ENCODE measurements at places on chromosomes 16 and 17.
A peak's percentile ranks its signal among the peaks of the same experiment; 100 is the strongest.

DNA sequence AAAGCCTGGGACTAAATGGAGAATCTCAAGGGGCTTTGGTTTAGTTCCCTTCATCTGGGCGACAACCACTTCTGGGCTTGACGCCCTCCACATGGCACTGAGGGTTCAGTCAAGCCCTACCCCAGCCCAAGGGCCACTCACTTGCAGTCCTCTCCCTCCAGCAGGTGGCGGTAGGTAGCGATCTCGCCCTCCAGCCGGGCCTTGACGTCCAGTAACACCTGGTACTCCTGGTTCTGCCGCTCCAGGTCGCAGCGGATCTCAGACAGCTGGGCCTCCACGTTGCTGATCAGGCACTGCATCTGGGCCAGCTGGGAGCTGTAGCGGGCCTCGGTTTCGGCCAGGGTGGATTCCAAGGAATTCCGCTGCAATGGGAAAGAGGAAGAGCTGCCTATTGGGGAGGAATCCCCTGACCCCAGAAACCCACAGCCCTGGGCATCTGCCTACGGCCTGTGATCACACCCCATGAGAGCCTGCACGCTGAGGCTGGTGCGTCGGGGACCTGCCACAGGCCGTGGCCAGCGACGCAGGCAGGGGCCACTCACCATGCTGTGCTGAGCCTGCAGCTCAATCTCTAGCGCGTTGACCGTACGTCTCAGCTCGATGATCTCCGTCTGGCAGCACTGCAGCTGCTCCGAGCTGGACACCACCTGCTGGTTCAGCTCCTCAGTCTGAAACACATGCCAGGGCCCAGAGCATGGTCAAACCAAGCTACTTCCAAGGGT lies 2.7 kb downstream of the KRT36 start:
- no peak for DNase-seq

GRCh38 chr17:55546991-55547664 lies 35.9 kb upstream of the SMIM36 start:
- no peak for DNase-seq

- no peak for DNase-seq
Measured at GRCh38 chr17:44324092-44324570, 492 bp downstream of the SLC25A39 start.

DNA sequence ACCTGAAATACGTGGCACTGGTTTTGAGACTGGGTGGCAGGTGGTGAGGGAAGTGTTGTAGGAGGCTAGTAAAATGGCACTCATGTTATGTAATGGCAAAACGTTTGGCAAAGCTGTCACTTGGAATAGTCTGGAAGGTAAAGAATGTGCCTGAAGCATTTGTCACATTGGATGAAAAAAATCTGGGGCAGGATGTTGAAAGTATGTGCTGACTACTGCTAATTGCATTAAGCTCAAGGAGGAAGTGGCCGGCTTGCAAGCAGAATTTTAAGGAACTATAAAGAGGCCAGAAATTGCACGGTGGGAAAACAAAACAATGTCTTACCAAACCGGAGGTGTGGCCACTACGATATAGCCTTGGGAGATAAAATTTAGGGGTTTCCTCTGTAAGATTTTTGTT lies 26.6 kb upstream of the NLRP1 start:
- DNase-seq: peak; percentile 36

- DNase-seq: no peak
Measured at GRCh38 chr17:5068236-5068635, 10.0 kb upstream of the ZFP3 start.

- no peak for DNase-seq
Measured at GRCh38 chr17:81332914-81333528, 37.9 kb upstream of the SLC38A10 start.

DNA sequence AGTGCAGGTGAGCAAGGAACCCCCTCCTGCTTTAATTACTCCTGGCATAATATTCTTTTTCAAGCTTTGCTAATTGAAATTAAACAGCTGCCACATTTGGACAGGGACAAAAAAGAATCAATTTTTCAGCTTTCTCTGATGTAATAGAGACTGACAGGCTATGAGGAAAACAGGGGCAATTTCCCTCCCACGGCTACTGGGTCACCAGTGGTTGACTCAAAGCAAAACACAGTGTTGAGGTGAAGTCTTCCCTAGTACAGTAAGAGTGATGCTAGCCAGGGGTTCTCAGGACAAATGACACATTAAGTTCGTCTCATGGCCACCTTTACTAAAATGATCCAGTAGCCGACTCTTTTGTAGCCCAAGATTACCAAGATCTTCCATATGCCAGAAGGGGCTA lies 38.6 kb upstream of the PMFBP1 start:
- DNase-seq: no peak

GRCh38 chr17:16491131-16491702 lies 776 bp downstream of the LRRC75A start:
- no peak for DNase-seq

DNA sequence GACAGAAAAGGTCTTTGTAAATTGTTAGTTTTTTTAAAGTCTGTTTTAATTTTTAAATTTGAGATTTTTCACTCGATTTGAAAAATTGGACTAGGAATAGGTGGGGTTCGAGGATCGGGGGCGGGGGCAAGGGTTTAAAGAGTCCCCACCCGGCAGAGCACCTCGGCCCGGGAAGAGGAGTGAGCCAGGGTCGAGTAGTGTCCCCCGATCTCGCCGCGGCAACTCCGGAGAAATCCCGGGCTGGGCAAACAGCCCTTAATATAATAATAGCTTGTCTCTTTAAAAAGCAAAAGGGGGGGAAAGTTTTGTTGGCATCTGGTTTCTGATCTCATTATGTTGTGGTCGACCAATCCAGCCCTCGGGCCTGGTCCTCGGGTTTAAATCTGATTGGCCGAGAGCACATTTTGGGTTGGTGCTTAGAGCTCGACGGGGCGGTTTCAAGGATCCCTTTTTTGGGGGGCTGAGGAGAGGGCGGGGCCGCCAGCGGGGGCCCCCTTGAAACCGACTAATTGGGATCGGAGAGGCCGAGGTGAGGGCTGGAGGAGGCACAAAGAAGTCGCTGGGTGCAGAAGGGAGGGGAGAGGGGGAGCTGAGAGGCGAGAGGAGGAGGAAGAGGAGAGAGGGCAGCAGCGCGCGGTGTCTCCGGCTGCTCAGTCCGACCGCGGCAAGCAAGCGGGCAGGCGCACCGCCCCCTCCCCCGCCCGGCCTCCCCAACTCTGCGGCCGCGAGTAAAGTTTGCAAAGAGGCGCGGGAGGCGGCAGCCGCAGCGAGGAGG lies at the start of gene FZD2:
Gene FZD2, plus strand, starts transcription at position 653 of the 775 bp plus-strand sequence. CDS start 205 bp downstream, outside the sequence.
- peak; percentile 77 for DNase-seq

DNA sequence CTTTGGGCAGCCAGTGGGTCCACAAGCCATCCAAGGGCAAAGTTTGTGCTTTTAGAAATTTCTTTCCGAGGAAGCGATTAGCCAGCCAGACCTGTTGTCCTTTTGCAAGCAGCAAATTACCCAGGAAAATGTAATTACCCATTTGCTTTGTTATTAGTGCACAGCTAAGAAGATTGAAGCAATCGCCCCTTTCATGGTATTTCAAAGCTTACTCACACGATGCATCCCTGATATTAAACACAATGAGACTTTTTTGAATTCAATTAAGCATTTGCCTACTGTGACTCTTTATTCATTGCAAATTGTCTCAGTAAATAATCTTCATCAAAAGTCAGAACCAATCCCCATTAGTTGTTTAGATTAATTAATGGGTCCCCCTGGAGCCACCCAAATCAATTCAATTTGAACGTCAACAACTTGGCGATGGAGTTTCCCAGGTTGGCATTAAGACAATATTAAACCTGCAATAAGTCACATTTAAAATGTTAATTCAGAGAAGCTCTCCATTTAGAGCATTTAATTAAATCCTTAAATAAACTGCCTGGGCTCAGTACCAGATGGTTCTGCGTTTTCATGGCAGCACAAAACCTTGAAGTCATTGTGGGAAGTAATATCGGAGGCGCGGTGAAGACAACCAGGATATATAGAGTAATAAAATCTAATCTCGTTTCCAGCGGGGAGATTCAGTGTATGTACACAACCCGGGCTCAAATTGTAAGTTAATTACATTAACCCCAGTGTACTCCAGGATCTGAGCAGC lies 366.2 kb upstream of the TNRC6C start:
- no peak for DNase-seq

- DNase-seq: no peak
Measured at GRCh38 chr17:38324772-38325171, 19.0 kb downstream of the GPR179 start.

DNA sequence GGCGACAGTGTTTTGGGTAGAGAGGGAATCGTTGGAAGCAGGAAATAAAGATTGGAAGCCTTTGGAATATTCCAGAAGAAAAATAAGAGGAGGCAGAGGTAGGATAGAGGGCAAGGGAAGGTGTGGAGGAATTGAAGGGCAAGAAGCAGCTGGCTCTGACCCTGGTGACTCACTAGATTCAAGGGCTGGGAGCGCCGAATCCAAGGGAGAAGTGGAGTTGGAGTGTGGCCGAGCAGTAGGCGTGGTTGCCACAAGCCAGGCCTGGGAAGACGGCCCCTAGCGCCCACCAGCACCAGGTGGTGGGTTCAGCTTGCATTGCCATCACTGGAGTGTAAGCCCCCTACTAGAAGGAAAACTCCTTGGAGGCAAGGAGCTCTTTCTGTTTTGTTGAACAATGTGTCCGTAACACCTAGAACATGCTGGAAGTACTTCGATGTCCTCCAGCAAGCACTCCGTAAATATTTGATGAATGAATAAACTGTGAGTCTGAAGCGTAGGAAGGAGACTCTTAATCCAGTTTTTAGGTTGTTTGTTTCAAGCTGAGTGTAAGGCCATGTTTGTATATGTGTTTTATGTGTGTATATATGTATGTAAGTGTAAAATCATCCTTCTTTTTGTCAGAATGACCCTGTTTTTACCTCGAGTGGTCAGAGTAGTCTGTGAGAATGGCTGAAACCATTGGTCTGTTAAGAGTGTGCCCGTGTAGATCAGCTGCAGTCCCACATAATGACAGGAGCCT lies 139.5 kb downstream of the CMIP start:
- no peak for DNase-seq

DNA sequence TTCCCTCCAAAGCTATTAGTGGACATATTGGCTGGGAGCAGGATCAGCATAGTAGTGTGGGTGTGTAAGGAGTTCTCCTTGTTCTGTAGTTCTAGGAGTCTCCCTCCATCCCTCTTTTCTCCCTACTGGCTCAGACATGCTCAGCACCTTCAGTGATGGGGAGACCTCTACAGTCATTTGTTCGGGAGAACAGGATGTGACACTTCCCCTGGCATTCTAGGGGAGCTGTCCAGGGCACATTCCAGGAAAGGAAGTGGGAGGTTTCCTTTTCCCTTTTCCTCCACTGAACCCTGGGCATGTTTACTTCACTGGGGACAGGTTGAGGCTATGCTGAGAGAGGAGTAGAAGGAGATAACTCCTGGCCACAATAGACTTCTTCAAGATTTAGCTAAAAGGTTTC lies 86.5 kb downstream of the MYH13 start:
- DNase-seq: no peak

DNA sequence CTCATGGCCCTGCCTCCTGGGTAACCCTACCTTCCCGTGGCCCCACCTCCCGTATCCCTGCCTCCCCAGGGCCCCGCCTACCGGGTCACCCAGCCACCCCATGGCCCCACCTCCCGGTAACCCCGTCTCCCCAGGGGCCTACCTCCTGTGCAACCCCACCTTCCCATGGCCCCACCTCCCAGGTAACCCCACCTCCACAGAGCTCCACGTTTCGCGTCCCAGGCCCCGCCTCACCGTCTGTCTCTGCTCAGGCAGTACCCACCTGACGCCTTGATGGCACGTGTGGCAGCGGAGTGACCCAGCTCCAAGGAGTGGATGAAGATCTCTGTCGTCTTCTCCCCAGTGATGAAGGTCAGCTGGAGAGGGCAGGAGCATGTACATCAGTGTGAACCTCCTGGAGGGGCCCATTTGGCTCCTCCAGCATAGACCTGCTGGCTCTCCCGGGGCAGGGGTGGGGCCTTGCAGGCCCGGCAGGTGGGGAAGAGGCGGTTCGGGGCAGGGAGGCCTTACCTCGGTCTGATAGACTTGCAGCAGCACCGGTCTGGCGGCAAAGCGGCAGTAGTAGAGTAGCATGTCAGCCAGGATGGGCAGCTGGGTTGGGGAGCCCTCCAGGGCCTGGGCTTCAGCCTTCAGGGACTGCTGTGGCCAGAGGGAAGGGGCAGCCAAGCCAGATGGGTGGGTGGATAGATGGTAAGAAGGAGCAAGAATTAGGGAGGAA lies 18.7 kb upstream of the PIK3R6 start:
- DNase-seq: no peak

- no peak for DNase-seq
Measured at GRCh38 chr17:14838567-14838966, 426.6 kb downstream of the PMP22 start.

- peak; percentile 31 for DNase-seq
Measured at GRCh38 chr17:30323895-30324319, 9.9 kb downstream of the TMIGD1 start.

- peak; percentile 7 for DNase-seq
Measured at GRCh38 chr16:56451753-56452689, 667 bp downstream of the OGFOD1 start.

- no peak for DNase-seq
Measured at GRCh38 chr16:12419151-12419550, 384.5 kb downstream of the CPPED1 start.

GRCh38 chr17:46023783-46024388 lies 24.8 kb downstream of the STH start:
- DNase-seq: no peak

DNA sequence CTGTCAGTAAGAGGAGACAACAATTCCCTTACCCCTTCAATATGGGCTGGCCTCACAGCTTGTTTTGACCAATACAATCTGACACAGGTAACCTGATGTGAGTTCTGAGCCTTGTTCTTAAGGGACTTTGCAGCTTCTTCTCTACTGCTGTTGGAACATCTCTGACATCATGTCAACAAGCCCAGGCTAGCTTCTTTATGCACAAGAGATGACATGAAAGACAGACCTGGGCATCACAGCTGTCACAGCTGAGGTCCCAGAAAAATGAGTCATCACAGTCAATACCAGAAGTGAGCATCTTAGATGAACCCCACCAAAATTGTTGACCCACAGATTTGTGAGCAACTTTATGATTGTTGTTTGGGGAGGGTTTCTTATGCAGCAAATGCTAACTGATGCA lies 431.7 kb upstream of the PSMD7 start:
- no peak for DNase-seq

GRCh38 chr16:49505556-49505955 lies 132.0 kb downstream of the C16orf78 start:
- DNase-seq: no peak

GRCh38 chr17:4708436-4708835 lies 2.0 kb upstream of the ARRB2 start:
- peak; percentile 76 for DNase-seq

- DNase-seq: no peak
Measured at GRCh38 chr16:50066482-50067289, 916 bp downstream of the HEATR3 start.

DNA sequence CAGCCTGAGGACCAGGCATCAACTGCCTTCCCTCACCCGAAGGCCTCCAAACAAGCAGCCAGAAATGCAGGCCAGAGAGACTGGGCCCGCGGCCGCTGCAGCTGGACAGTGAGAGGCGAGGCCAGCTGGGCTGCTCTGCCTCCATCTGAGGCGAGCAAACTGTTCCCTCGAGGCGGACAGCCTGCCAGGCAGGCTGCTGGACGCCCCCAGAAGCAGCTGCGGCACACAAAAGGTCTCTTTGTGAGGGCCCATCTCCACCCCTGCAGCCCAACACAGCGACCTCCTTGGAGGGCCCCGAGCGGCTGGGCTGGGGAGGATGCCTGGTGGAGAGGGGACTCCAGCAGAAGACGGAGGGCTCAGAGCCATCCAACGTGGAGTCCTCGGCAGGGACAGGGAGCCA lies 4.7 kb downstream of the CORO7 start:
- no peak for DNase-seq
